B cell (primary cell): ENCODE measurements at places on chromosomes 6 and 20. TPM values are rescaled to one million over a fixed set of nuclear protein-coding genes. Genes with fewer than 3 reads are reported as not detected.

TRIM15 gene
- total RNA-seq = not detected in 2 replicates

SNAI1 gene
- total RNA-seq = 3.5 and 4.3 TPM in 2 replicates

PSMB9 gene
- 174 and 181 TPM in 2 replicates for total RNA-seq

GHRH gene
- total RNA-seq = not detected in 2 replicates

GPR6 gene
- total RNA-seq = not detected in 2 replicates

VGLL2 gene
- not detected in 2 replicates for total RNA-seq

PBOV1 gene
- not detected in 2 replicates for total RNA-seq

VPS52 gene
- total RNA-seq = 100 and 108 TPM in 2 replicates

AURKA gene
- total RNA-seq = 3.6 and 3.9 TPM in 2 replicates

NKX2-2 gene
- total RNA-seq = not detected in 2 replicates

BPIFB4 gene
- not detected in 2 replicates for total RNA-seq

DNMT3B gene
- total RNA-seq = 0.36 and 0.47 TPM in 2 replicates

COQ3 gene
- 3.1 and 3.9 TPM in 2 replicates for total RNA-seq

CPXM1 gene
- 1.6 and 1.9 TPM in 2 replicates for total RNA-seq

BPHL gene
- total RNA-seq = 14.3 and 16.3 TPM in 2 replicates

SOBP gene
- total RNA-seq = 1.3 and 1.5 TPM in 2 replicates

FAM184A gene
- total RNA-seq = 0.27 and 0.54 TPM in 2 replicates

C2 gene
- total RNA-seq = 1.3 and 3.4 TPM in 2 replicates

TPMT gene
- total RNA-seq = 2.5 and 2.6 TPM in 2 replicates

TSPYL1 gene
- total RNA-seq = 98.9 and 101 TPM in 2 replicates

C20orf204 gene
- total RNA-seq = 2.5 TPM in 2 replicates

ZC3H12D gene
- total RNA-seq = 190 and 215 TPM in 2 replicates

RAD21L1 gene
- not detected in 2 replicates for total RNA-seq

GJA10 gene
- not detected in 2 replicates for total RNA-seq

OR5V1 gene
- total RNA-seq = not detected in 2 replicates

TMC2 gene
- total RNA-seq = not detected in 2 replicates

NRN1 gene
- not detected in 2 replicates for total RNA-seq

NINL gene
- total RNA-seq = 5.5 and 7.2 TPM in 2 replicates

MAFB gene
- total RNA-seq = 1.8 and 1.9 TPM in 2 replicates

FOXC1 gene
- total RNA-seq = 0.39 and 0.52 TPM in 2 replicates

FNDC11 gene
- 3.8 and 5.1 TPM in 2 replicates for total RNA-seq

BANF2 gene
- total RNA-seq = not detected in 2 replicates

KCNK16 gene
- not detected in 2 replicates for total RNA-seq

FERMT1 gene
- total RNA-seq = not detected in 2 replicates

C6orf58 gene
- total RNA-seq = not detected in 2 replicates

HLA-DPB1 gene
- 1,068 and 1,104 TPM in 2 replicates for total RNA-seq

SUN5 gene
- not detected in 2 replicates for total RNA-seq

RAET1L gene
- total RNA-seq = not detected in 2 replicates

GABRR1 gene
- not detected in 2 replicates for total RNA-seq

PRICKLE4 gene
- total RNA-seq = not detected in 2 replicates

HAO1 gene
- total RNA-seq = not detected in 2 replicates

DOK5 gene
- total RNA-seq = not detected in 2 replicates

MAD2L1BP gene
- total RNA-seq = 34.6 and 35.4 TPM in 2 replicates

KIAA1755 gene
- not detected in 2 replicates for total RNA-seq

JPH2 gene
- 0.10 and 0.17 TPM in 2 replicates for total RNA-seq

PI3 gene
- total RNA-seq = not detected in 2 replicates

TOMM34 gene
- total RNA-seq = 21.8 and 21.9 TPM in 2 replicates

NXT1 gene
- total RNA-seq = 21.4 and 22.5 TPM in 2 replicates

NKAIN4 gene
- total RNA-seq = not detected in 2 replicates
